ENCODE measurements at places on chromosomes 7 and 10.

DNA sequence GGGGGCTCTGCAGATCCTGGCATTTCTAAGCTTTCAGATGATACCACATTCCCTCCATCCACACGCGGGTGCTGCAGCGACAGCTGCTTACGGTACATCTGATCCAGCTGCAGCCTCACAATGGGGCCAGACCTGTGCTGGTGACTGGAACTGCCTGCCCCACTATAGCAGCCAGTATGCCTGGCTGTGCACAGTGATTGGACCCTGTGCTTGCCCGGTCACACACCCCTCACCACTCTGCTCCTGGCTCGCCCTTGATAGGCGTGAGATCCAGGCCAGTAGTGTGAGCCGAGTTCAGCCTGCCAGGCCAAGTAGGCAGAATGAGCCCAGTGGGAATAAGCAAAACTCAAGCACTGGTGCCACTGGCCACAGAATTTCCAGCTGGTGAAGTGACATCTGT lies 164.8 kb downstream of the NRBF2 start:
- DNase-seq, result no peak

DNA sequence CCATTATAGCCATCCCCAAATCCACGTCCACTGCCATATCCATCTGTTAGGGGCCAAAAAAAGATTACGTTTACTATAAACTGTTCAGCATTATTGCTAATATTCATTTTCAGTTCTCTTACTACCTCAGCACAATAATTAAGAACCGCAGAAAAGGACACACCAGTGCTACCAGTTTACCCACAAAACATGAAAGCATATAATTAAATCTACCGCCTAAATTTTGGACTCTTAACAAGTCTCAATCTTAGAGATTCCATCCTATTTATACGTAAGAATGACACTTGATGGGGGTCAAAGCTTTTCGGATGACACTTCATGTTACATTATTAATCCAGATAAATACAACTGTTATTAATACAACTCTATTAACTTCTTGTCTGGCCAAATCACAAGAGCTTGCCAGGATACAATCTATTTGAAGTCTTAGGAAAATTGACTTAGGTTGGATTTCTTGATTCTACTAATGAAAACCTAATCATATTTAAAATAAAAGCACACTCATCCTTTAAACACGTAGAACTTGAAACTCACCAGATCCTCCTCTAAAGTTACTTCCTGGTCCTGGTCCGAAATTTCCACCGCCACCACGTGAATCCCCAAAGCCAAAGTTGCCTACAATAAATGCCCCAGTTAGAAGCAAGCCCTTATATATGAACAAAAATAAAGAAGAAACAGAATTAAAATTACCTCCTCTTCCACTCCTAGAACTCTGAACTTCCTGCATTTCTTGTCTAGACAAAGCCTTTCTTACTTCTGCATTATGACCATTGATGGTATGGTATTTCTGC lies 4.5 kb downstream of the HNRNPA2B1 start:
- DNase-seq, result no peak

GRCh38 chr7:18210788-18211187 lies 183.1 kb upstream of the PRPS1L1 start:
- no peak for DNase-seq

- DNase-seq, result no peak
Measured at GRCh38 chr7:139186146-139186545, 44.9 kb upstream of the UBN2 start.

- no peak for DNase-seq
Measured at GRCh38 chr10:3902054-3902808, 117.2 kb upstream of the KLF6 start.

DNA sequence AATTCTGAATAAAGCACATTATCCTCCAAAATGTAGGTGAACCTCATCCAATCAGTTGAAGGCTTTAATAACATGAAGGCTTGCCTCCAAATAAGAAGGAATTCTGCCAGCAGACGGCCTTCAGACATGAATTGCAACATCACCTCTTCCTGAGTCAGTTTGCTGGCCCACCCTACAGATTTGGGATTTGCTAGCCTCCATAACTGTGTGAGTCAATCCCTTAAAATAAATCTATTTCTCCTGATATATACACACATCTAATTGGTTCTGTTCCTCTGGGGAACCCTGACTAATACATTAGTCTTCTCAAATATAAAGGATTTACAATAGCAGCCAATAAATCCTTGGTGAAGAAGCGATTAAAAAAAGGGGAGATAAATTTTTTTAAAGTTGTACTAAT lies 34.8 kb upstream of the OSBPL3 start:
- DNase-seq, result no peak

- peak; percentile 63 for DNase-seq
Measured at GRCh38 chr7:28408105-28408959, 4.0 kb upstream of the CREB5 start.

- no peak for DNase-seq
Measured at GRCh38 chr7:82183634-82184033, 259.9 kb downstream of the CACNA2D1 start.

DNA sequence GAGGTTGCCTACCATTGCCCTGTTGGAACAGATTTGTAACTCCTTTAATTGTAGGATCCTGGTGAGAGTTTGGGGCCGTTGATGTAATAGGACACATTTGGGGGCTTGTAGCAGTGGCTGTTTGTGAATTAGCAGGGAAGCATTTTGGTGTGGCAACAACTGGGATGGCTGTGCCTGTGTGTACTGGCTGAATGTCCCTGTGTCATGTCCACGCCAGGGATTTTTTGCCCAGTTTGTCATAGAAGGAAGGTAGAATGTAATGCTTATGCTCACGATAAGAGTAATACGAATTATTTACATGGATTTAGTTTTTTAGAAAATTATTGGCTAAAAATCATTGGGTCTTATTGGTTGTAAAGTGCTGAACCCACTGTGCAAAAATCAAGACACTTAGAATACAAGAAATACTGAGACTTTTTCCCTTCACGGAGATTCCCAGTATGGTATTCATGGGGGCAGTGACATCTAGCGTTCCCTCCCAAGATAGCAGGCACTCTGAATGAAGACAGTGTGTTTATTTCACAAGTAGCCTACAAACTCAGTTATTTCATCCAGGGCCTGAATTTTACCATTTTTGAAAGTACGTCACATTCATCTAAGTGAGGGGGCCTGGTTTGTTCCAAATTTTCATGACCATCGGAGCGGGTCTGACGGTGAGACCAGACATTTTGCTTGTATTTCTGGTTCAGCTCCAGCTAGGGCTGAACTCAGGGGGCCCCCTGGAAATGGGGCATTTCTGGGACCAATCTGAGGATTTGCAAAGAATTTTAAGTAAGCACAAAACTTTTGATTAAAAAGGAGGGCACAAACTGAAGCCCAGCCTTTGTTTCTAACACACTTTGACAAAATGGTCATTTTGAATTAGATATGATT lies 74.7 kb downstream of the CACNB2 start:
- DNase-seq, result peak; percentile 68

- DNase-seq, result no peak
Measured at GRCh38 chr10:104804880-104805279, 163.8 kb downstream of the SORCS3 start.

DNA sequence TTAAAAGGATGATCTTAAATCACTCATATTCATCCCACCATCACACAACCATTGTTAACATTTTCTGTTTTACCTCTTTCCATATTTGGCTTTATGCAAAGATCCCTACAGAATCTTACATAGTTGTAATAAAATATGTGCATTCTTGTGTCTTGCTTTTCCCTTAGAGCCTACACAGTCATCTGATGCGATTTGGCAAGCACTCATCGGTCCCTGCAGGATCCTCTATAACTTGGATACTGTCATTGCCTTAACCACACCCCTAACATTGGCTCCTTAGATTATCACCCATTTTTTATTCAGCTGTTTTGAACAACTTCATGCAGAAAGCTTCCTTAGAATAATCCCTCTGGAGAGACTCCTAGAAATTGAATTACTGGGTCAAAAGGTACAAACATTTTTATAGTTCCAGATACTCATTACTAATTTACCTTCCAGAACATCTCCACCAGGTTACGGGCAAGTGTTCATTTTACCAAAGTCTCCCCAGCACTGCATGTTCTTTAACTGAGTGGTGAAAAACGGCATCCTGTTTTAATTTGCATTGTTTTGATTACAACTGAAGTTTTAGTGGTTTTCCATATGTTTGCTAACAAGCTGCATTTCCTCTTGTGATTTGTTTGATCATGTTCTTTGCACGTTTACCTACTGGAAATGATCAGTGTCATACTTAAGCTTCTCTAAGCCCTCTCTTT lies 268.3 kb downstream of the GRID1 start:
- DNase-seq, result no peak

DNA sequence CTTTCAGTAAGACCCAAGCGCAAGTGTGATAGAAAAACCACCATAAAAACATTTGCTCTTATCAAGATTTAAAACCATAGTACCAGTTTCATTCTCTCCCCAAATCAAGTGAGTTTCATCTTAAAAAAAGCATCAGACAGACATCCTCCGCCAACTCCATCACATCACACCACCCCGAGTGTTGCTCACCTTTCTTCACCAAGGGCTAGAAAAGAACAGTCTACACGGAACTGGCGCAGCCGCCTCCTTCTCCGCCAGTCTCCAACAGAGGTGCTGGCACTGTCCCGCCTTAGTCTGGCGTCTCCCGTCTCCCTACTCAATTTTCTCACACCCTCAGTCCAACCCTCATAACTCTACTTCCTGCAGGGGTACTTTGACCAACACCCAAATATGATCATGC lies 46.9 kb upstream of the WIPI2 start:
- DNase-seq, result no peak

All from sciatic nerve (tissue), 2 donors.